ENCODE measurements at places on chromosomes 2 and 18.
A peak's percentile ranks its signal among the peaks of the same experiment; 100 is the strongest.

GRCh38 chr2:190318931-190319554, 583 bp downstream of the HIBCH start:
- no peak for DNase-seq

DNA sequence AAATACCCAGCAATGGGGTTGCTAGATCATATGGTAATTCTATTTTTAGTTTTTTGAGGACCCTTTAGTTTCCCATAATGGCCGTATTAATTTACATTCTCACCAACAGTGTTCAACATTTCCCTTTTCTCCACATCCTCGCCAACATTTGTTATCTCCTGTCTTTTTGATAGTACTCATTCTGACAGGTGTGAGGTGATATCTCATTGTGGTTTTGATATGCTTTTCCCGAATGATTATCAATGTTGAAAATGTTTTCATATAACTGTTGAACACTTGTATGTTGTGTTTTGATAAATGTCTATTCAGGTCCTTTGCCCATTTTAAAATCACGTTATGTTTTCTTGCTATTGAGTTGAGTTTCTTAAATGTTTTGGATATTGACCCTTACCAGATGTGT, 5.8 kb upstream of the RIF1 start:
- DNase-seq, result no peak

GRCh38 chr2:120736624-120737339, 1.1 kb downstream of the GLI2 start:
- peak; percentile 21 for DNase-seq

DNA sequence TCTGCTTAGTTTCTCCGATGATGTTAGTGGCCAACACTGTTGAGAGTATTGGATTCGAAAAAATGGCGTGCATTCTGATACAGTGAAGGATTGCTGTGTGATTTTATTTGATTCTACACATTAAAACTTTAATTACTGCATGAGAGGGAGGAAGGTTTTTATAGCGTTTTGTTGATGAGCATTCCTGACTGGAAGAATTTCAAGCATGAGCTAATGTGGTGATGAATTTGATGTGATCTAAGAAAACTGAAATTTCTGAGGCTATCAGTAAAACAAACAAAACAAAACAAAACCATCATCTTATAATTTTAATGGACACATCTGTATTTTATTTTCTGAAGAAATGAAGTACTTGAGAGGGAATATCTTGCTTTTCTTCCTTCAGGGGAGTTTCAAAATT, 59.6 kb downstream of the ITGB6 start:
- DNase-seq, result no peak

- no peak for DNase-seq
Observed at GRCh38 chr2:120761164-120761861, 25.6 kb downstream of the GLI2 start.

GRCh38 chr2:43414586-43415135, 181.2 kb downstream of the THADA start:
- peak; percentile 20 for DNase-seq

GRCh38 chr18:79169958-79170555, 100.9 kb downstream of the ATP9B start:
- DNase-seq, result no peak

- DNase-seq, result no peak
Observed at GRCh38 chr2:145593991-145594614, 1074.2 kb upstream of the ZEB2 start.

GRCh38 chr2:43946685-43947084, 49.1 kb downstream of the LRPPRC start:
- no peak for DNase-seq

- DNase-seq, result no peak
Observed at GRCh38 chr2:31812051-31812798, 198.6 kb downstream of the MEMO1 start.

DNA sequence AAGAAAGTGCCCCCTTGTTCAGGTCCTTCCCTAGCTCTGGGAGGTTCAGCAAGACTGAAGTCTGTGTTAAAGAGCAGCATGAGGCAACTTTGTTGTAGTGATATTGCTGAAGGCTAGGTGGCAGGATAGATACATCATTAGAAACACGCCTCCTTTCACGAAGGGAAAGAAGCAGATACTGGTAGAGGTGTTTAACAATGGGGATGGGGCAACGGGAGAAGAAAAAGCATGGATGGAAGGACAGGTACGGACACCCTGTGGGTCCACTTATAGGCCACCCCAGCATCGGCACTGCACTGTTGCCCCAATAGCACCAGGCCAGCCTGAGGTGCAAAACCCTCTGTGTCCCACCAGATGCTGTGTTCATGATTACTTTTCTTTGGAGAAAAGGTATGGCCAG, 3.5 kb upstream of the IGFBP5 start:
- DNase-seq, result peak; percentile 31

DNA sequence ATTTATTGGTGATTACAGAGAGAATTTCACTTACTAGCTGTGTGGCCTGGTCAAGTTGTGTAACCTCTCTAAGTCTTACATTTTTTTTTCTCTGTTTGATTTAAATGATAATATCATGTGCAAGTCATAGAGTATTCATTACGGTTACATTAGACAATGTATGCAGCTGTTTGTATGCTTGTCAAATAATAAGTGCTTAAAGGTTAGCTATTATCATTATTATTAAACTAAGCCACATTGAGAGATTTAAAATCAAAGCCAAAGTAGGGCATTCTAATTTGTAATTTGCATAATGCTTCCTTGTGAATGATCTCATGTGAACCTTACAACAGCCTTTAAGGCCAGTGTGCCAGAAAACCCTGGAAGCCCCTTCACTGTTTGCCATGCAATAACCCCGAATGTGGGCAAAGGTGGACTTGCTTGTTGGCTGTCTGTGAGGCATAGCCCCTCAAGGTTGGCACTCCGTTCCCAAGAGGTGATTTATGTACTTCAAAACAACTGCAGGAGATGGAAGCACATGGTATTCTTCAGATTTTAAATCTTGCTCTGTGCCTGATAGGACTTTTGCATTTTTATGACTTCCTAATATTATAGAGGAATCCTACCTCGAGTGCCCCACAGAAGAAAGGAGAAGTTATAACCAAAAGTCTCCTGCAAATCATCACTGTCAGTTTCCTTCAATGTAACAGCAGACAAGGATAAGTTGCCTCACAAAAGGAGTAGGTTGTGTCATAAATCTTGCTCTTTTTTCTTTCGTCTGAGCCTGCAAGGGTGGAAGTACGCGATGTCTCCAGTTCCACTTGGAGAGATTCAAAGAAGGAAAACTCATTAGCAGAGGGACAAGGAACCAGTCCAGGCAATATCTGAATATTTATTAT, 272.0 kb downstream of the TGIF1 start:
- peak; percentile 97 for DNase-seq

- no peak for DNase-seq
Observed at GRCh38 chr2:158635961-158636601, 159.0 kb upstream of the DAPL1 start.
